ENCODE measurements at places on chromosomes 4 and X. TPM values are rescaled to one million over a fixed set of nuclear protein-coding genes. Genes with fewer than 3 reads are reported as not detected.

DNA sequence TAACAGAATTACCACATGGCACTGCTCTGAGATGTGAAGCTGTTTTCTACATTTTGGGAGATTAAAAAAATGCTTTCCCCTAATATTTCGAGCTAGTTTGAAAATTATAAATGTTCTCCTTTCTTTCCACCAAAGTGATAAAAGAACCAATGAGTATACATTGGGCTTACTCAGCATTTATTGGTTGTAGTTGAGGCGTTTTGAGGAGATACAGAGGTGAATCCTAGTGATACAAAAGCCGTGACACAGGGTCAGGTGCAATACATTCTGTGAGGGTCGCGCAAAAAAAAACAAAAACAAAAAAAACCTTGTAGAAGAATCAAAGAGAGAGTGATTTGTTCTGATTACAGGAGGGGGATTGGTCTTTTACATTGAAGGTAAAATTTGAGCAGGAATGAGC lies 32.4 kb upstream of the CYP4V2 start:
- no peak overlapping the region for H3K4me3 ChIP-seq
- H3K27me3 ChIP-seq, result peaks cover 4% of the 10 kb centered on the region
- no peak overlapping the region for H3K27ac ChIP-seq
- H3K4me1 ChIP-seq, result peaks cover 3% of the 10 kb centered on the region
- no peak for DNase-seq
- no peaks in the 10 kb centered on the region for H3K36me3 ChIP-seq

- H3K4me1 ChIP-seq, result no peaks in the 10 kb centered on the region
- H3K36me3 ChIP-seq, result no peaks in the 10 kb centered on the region
- no peak for DNase-seq
- H3K27me3 ChIP-seq, result peaks cover 6% of the 10 kb centered on the region
- no peak overlapping the region for H3K27ac ChIP-seq
Observed at GRCh38 chr4:168077726-168078239, 14.6 kb upstream of the ANXA10 start.

GRCh38 chrX:20026278-20026677 lies 35.4 kb upstream of the BCLAF3 start:
- no peaks in the 10 kb centered on the region for H3K36me3 ChIP-seq
- DNase-seq, result no peak
- H3K27me3 ChIP-seq, result no peaks in the 10 kb centered on the region
- no peak overlapping the region for H3K4me3 ChIP-seq
- H3K4me1 ChIP-seq, result peaks cover 25% of the 10 kb centered on the region

GRCh38 chrX:106000203-106000602 lies 38.3 kb downstream of the SERPINA7 start:
- no peak for DNase-seq
- no peaks in the 10 kb centered on the region for H3K4me1 ChIP-seq
- no peaks in the 10 kb centered on the region for H3K36me3 ChIP-seq

DNA sequence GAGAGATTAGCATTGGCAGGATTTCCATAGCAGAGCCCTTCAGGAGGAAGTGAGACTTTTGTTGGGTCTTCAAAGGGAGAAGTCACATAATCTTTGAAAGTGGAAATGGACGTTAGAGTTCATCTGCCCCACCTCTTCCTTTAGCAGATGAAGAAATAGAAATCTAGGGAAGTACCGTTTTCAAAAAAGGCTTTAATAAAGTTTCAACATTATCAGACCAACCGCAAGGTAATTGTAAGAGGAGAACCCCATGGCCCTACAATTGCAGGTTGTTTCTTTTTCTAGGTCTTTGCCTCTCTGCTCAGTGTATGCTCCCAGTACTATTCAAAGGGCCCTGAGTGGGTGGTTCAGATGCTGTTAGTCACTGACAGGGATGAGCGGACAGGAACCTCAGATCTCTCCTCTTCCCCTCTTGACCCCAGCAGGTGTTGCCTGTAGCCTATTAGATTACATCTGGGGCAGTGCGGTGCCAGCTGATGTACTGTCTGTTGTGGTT lies 48.6 kb upstream of the AP1S2 start:
- peaks cover 9% of the 10 kb centered on the region for H3K36me3 ChIP-seq
- no peak overlapping the region for H3K27ac ChIP-seq
- H3K4me3 ChIP-seq, result peak overlapping the region; percentile 15
- no peaks in the 10 kb centered on the region for H3K4me1 ChIP-seq
- DNase-seq, result no peak

GRCh38 chrX:49877397-49878101 lies 1.7 kb upstream of the USP27X start:
- H3K4me1 ChIP-seq, result peaks cover 15% of the 10 kb centered on the region
- no peak for DNase-seq

- peaks cover 7% of the 10 kb centered on the region for H3K4me1 ChIP-seq
- peak overlapping the region; percentile 93 for H3K27ac ChIP-seq
- DNase-seq, result no peak
- peaks cover 6% of the 10 kb centered on the region for H3K27me3 ChIP-seq
- H3K4me3 ChIP-seq, result peak overlapping the region; percentile 69
Observed at GRCh38 chr4:121977251-121978171, 25.7 kb upstream of the TRPC3 start.

DNA sequence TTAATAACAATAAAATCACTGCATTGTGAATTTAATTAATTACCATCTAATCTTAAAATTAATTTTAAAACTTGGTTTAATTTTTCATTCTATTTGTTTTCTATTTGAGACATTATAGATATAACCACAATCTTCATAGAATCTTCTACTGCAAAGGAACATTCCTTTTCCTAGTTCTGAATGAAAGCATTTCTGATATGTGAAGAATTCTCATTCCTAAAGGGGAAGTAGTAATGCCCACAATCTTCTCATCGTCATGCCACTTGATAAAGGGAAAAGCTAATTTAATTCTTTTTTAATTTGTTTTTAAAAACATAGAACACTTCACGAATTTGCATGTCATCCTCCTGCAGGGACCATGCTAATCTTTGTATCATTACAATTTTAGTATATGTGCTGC lies 23.7 kb downstream of the MGARP start:
- no peaks in the 10 kb centered on the region for H3K4me1 ChIP-seq
- no peaks in the 10 kb centered on the region for H3K36me3 ChIP-seq
- H3K27ac ChIP-seq, result no peak overlapping the region
- DNase-seq, result no peak
- H3K27me3 ChIP-seq, result no peaks in the 10 kb centered on the region

GRCh38 chr4:183390374-183390773 lies 54.1 kb upstream of the CDKN2AIP start:
- no peak overlapping the region for H3K27ac ChIP-seq
- H3K4me3 ChIP-seq, result no peak overlapping the region
- H3K36me3 ChIP-seq, result no peaks in the 10 kb centered on the region
- H3K27me3 ChIP-seq, result peaks cover 8% of the 10 kb centered on the region
- peaks cover 6% of the 10 kb centered on the region for H3K4me1 ChIP-seq
- DNase-seq, result no peak

DNA sequence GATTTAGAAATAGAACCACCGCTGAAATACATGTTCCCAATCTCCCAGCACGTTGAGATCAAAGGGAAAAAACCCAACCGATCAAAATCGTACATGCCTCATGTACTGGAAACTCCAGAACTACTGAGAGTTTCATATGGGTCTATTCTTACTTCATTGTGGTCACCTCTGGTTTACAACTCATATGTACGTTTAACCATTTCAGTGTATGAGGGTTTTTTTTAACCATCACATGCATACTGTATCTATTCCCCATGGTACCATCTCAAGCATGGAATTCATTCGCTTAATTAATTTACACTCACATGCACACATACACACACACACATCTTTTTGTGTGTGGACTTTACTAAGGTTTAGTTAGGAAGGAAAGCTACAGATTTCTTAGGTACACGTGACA lies 46.0 kb upstream of the CLNK start:
- H3K4me1 ChIP-seq, result peaks cover 10% of the 10 kb centered on the region
- no peaks in the 10 kb centered on the region for H3K36me3 ChIP-seq
- no peak overlapping the region for H3K27ac ChIP-seq
- DNase-seq, result no peak
- no peaks in the 10 kb centered on the region for H3K27me3 ChIP-seq
- H3K4me3 ChIP-seq, result no peak overlapping the region

GRCh38 chrX:34873500-34874225 lies 68.9 kb upstream of the FAM47B start:
- H3K27ac ChIP-seq, result no peak overlapping the region
- DNase-seq, result no peak
- H3K36me3 ChIP-seq, result no peaks in the 10 kb centered on the region

GRCh38 chr4:22439947-22440346 lies 75.9 kb downstream of the ADGRA3 start:
- DNase-seq, result no peak
- peaks cover 11% of the 10 kb centered on the region for H3K36me3 ChIP-seq
- H3K27ac ChIP-seq, result no peak overlapping the region
- H3K27me3 ChIP-seq, result no peaks in the 10 kb centered on the region
- no peak overlapping the region for H3K4me3 ChIP-seq

GRCh38 chrX:136157187-136157586 lies 9.9 kb downstream of the FHL1 start:
- H3K36me3 ChIP-seq, result no peaks in the 10 kb centered on the region
- peaks cover 11% of the 10 kb centered on the region for H3K4me1 ChIP-seq
- no peak overlapping the region for H3K27ac ChIP-seq
- no peak for DNase-seq
- H3K27me3 ChIP-seq, result no peaks in the 10 kb centered on the region
- no peak overlapping the region for H3K4me3 ChIP-seq

DNA sequence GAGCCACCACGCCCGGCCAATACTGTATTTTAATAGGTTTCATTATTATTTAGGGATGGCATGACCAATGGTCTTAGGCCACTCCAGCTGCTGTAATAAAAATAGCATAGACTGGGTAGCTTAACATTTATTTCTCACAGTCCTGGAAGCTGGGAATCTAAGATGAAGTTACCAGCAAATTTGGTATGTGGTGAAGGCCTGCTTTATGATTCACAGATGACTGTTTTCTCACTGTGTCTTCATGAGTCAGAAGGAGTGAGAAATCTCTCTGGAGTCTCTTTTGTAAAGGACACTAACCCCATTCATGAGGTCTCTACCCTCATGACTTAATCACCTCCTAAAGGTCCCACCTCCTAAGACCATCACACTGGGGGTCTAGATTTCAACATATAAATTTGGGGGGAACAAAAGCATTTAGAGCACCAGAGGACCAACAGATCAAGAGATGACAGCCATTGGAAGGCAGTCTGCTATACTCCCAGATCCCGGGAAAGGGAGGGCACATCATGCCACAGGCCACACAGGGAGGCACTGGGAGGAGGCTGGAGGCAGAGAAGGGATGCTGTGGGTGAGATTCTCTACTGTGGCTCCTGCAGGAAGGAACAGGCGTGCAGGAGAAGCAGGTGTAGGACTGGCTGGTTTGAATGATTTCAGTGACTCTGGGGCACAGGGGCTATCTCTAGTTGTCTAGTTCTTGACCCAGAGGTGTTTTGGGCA lies 335.8 kb upstream of the SFRP2 start:
- no peak overlapping the region for H3K4me3 ChIP-seq
- no peaks in the 10 kb centered on the region for H3K4me1 ChIP-seq
- H3K27ac ChIP-seq, result no peak overlapping the region
- no peaks in the 10 kb centered on the region for H3K36me3 ChIP-seq

DNA sequence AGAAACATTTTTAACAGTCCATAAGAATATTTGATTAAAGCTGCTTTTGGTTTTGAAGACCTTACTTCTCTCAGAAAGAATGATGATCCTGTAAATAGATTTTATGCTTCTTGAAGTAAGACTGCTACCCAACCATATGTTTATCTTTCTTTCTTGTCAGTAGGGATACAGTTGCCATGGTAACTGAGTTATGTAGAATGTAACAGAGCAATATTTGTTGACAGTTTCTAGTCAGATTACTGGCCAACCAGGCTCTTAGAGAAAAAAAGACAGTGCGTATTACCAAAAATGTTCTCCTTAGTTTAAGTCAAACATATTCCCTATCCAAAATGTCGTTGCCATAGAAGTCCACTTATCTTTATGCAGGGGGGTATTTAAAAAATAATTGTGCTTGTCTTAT lies 456.8 kb downstream of the PRR32 start:
- DNase-seq, result no peak
- H3K27me3 ChIP-seq, result no peaks in the 10 kb centered on the region
- H3K27ac ChIP-seq, result no peak overlapping the region
- H3K4me3 ChIP-seq, result no peak overlapping the region
- no peaks in the 10 kb centered on the region for H3K4me1 ChIP-seq

- no peaks in the 10 kb centered on the region for H3K4me1 ChIP-seq
- H3K27me3 ChIP-seq, result no peaks in the 10 kb centered on the region
- no peak for DNase-seq
Observed at GRCh38 chrX:136839196-136839595, 41.3 kb downstream of the RBMX start.

GRCh38 chr4:116839826-116840225 lies 245.6 kb downstream of the TRAM1L1 start:
- no peaks in the 10 kb centered on the region for H3K27me3 ChIP-seq
- H3K27ac ChIP-seq, result no peak overlapping the region
- DNase-seq, result no peak
- H3K4me3 ChIP-seq, result no peak overlapping the region
- no peaks in the 10 kb centered on the region for H3K36me3 ChIP-seq
- H3K4me1 ChIP-seq, result no peaks in the 10 kb centered on the region

GRCh38 chrX:46184749-46185148 lies 360.5 kb downstream of the ZNF674 start:
- DNase-seq, result no peak
- H3K36me3 ChIP-seq, result no peaks in the 10 kb centered on the region
- H3K4me1 ChIP-seq, result no peaks in the 10 kb centered on the region
- H3K4me3 ChIP-seq, result no peak overlapping the region
- H3K27ac ChIP-seq, result no peak overlapping the region
- H3K27me3 ChIP-seq, result peaks cover 13% of the 10 kb centered on the region

DNA sequence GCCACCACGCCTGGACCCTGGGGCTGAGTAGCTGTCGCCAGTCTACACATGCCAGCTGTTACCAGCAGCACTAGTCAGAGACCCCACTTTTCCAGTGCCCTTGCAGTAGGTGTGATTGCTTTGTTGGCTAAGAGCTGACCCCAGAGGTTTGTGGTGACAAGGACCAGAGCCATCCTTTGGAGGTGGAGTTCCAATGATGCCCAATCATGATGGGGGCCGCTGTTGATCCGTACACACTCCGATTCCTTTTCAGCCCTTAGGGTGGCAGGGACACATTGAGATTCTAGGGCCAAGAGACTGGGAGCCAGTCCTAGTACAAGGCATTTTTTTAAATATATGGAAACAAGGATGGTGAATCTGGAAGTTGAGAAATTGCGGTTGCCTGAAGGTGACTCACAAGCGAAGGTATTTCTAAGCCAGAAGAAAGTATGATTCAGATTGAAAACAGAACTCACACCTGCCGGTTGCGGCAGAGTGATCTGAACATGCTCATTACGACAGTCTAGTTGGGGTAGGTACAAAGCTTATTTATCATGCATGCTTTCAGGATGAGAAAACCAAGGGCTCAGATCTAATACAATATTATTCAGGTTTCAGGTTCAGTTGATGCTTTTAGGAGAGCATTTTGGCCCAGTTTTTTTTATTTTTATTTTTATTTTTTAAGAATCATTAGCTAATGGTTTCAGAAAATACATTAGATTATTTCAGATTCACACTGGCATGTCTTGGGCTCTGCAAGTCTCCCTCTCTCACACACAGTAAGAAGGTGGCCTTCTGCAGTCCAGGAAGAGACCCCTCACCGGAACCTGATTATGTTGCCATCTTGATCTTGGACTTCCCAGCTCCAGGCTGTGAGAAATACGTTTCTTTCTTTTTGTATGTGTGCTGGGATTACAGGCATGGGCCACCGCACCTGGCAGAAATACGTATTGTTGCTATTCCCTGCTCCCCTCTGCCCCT lies 43.4 kb downstream of the SHROOM2 start:
- H3K4me3 ChIP-seq, result no peak overlapping the region
- H3K27me3 ChIP-seq, result peaks cover 3% of the 10 kb centered on the region
- H3K36me3 ChIP-seq, result no peaks in the 10 kb centered on the region
- no peaks in the 10 kb centered on the region for H3K4me1 ChIP-seq

Gene TMLHE
- 15.9 TPM for total RNA-seq

Gene PPBP
- total RNA-seq, result not detected

Gene MAGEA9
- total RNA-seq, result not detected

Gene SULT1B1
- total RNA-seq, result 25.2 TPM

Gene PDE5A
- total RNA-seq, result 1.2 TPM

Measured in naive thymus-derived CD8-positive, alpha-beta T cell (primary cell).